ENCODE measurements at places on chromosomes 2 and 18.

GRCh38 chr2:25521665-25522387, 151.6 kb downstream of the DTNB start:
- no peak for DNase-seq

DNA sequence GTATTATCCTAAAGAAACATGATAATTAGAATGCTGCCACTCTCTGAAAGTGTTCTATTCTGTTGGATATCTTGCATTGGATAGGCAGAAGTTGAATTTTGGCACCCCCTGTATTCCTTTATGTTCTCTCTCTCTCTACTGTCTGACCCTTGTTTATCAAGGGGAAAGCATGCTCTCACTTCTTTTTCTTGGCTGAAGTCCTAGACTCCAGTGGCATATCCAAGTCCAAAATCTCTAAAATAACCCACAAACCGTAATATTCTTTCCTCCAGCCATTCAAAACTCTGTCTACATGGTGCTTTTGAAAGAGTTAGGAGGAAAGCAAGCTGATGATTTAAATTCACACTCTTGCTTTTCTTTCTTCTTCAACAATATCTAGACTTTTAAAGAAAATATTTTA, 669.7 kb downstream of the TDRD15 start:
- DNase-seq, result no peak

- DNase-seq, result no peak
Measured at GRCh38 chr2:43737855-43738254, 36.0 kb upstream of the DYNC2LI1 start.

DNA sequence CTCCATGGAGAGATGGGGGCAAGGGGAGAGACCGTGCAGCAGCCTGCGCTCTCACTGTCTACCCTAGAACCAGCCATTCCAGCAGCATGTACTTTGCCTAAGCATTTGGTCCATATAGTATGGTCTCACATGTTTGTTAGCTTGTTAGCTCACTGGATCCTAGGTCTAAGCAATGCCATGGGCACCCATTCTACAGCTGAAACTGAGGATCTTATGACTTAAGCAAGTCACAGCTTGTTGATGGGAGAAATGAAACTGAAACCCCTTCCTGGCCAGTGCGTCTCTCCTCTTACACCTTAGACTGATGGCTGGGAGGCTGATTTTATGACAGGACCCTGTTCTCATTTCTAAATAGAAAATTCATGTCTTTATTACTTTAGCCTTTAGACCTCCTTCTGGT, 90.1 kb downstream of the EPAS1 start:
- DNase-seq, result no peak

DNA sequence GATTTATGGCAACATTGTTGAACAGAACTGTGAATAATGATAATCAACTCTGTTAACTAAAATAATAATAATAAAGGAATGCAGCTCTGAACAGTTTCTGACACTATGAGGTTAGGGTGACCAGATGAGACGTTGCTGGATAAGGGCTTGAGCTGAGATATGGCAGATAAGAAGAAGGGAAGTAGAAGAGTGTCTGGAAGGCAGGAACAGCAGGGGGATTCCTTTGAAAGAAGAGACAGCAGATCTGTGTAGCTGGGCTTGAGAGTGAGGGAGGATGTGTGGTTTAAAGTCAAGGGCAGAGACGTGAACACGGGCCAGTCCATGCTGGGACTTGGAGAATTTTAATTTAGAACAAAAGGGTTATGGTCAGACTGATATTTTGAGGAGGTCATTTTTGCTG, 273.1 kb upstream of the SLC14A2 start:
- no peak for DNase-seq

DNA sequence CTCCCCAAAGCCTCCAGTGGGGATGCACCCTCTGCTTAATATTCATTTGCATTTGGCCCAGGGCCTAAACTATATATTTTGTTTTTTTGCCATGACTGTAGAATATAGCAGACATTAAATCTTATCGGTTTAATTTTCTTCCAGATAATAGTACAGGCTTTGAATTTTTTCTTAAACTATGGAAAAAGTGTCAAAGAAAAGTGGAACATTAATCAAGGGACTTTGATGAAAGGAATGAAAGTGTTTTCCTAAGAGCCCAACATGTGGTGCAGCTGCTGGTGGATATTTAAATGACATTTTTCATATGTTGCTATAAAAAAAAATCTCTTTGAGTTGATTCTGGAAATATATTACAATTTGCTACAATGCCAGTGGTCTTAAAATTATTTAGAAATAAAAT, 346.8 kb downstream of the CYP26B1 start:
- DNase-seq, result no peak

DNA sequence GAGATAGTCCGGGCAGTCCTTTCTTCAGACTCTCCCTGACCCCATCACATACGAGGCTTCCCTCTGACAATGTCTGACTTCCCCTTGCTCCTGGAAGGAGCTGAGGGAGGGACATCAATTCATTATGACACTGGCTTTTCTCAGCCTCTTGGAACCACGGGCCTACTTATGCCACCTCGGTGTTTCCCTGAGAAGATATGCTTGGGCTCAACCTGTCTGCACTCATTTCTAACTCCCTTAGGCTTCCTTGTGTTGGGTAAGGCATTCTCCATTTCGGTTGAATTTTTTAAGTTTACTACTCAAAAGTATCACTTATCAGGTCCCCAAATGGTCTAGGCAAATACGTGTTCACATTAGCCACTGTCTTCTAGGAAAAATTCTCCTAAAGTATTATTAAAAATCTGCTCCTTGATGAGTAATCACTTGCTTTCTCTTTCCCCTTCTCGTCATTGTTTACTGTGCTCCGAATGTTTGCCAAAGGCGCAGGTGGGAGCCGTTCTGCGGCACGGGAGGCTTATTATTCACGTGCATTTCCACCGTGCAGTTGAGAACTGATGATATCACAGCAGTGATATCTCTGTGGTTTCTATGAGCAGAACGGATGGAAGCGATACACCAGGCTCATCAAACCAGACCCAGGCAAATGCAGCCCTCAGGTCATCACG, 33.1 kb downstream of the ARL4C start:
- DNase-seq, result no peak

DNA sequence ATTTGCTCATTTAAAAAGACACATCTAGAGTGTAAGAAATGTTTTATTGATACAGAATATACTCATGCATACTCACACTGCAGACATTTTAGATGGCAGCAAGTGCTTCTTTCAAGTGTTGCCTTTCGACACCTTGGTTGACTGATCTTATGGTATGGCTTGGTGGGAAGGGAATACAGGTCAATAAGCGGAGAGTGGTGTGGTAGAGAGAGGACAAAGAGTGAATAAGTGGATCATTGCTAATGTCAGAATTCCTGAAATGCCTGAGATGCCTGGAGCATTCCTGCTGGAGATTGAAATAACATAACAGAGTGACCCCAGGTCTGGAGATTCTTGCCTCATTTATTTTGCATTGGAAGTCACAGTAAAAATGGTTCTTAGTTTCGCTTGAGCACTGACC, 76.7 kb downstream of the RND3 start:
- no peak for DNase-seq

DNA sequence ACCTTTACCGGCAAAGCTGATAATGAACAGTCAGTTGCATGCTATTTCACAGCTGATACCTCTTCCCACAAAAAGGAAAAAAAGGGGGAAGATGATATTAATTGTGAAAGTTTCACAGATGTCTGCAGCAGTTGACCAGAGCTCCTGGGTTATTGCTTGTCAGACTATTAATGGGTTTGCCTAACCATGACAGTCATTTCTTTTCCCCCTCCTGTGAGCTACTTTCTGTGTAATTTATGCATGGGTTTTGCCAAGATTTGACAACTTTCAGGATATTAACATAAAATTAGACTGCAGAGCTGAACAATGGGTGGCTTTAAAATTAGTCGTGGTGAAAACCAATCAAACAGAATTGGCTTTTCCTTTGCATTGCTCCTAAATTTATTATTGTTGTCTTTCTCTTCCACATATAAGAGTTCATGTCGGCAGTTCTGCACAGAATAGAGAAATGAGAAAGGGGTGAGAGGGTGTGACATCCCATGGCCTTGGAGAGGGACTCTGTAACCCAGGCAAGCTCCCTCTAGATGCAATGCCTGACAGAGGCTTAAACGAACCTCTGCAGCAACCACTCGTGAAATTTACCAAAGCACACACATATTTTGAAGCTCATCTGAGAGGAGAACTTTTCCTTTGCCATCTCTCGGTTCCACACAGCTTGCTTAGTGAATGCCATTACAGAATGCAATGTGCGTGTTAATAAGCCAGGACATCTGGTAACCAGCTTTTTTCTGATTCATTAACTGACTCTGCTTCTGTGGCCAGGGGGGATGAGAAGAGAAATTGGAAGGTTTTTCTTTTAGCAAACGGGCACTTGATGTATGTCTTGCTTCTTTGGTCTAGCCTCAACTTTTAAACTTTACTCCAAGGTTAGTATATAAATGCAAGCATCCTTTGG, 82.2 kb upstream of the ITGA4 start:
- DNase-seq, result no peak

DNA sequence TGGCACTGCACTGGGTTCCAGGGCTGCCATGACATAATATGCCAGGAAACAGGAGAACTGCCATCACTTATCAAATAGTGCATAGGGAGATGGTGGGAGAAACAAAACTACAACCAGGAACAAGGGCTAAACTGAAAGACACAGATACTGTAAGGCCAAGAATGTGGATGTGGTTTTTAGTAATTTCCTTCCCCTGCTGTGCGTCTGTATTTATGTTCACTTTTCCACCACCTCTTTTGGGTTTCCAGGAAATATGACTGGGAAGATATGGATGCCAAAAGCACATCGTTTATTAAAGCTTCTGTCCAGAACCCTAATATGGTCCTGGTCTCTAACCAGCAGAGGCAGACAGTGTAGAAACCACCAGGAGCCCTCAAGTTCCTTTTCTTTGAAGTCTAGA, 759.7 kb upstream of the FANCL start:
- no peak for DNase-seq

Measured in stimulated activated CD8-positive, alpha-beta memory T cell treated with anti-CD3 and anti-CD28 coated beads, Interleukin-4, amount 100 ng/mL, for 1 hour (primary cell).